ENCODE measurements at places on chromosomes 7 and 10. TPM values are rescaled to one million over a fixed set of nuclear protein-coding genes. Genes with fewer than 3 reads are reported as not detected.
A peak's percentile ranks its signal among the peaks of the same experiment; 100 is the strongest.

DNA sequence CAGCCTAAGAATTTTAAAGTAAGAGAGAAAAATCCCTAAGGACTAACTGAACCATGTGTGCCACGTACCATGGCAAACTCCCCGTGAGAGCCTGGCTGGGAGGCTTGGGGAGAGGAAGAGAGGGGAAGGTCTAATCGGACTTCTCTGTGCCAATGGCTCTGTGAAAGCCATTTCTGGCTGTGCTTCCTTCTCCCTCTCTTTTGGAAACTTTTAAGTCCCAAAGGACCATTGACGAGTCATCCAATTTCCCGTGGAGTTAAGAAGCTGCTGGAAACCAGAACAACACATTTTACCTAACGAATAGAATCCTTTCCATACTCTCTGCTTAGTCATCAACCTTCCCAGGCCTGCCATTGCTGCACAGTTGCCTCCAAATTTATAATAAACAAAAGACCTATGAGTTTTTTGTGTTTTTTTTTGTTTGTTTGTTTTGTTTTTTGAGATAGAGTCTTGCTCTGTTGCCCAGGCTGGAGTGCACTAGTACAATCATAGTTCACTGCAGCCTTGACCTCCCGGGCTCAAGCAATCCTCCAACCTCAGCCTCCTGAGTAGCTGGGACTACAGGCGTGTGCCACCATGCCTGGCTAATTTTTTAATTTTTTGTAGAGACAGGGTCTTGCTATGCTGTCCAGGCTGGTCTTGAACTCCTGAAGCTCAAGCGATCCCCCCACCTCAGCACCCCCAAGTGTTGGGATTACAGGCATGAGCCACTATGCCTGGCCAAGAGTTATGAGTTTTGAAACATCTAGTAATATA lies 13.2 kb downstream of the LAMB1 start:
- no peak for DNase-seq

- no peak for DNase-seq
Measured at GRCh38 chr10:124626759-124627380, 117.3 kb downstream of the FAM53B start.

DNA sequence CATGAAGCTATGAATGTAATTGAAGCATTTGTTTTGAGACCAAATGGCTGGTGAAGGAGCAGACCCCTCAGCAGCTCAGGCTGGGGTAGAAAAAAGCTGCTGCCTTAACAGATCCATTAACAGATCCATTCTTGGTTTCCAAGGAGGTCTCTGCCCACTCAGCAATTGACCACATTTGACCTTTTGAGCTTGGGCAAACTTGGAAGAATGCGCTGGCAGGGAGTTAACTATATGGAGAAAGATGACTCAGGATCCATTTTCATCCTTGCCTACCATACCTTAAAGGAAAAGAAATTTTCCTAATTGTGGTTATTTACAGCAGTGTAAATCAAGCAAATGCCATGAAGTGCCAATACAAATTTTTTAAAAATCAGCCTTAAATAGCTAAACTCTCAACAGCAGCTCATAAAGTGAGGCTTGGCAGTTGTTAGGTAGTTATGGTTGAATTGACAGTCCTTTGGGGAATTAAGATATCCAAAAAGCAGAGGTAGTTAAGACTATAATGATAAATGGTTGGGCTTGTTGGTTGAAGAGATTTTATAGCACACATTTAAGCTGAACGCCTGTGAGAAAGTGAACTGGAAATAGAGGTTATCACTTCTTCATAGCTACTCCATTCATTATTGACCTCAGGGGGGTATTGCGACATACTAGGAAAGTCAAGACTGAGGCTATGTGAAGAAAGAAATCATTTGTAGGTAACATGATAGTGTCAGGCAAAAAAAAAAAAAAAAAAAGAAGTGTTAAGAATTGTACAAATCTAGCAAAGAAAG lies 83.9 kb downstream of the MKX start:
- DNase-seq, result no peak

GRCh38 chr10:133405844-133406527 lies 12.0 kb downstream of the MTG1 start:
- DNase-seq, result no peak

DNA sequence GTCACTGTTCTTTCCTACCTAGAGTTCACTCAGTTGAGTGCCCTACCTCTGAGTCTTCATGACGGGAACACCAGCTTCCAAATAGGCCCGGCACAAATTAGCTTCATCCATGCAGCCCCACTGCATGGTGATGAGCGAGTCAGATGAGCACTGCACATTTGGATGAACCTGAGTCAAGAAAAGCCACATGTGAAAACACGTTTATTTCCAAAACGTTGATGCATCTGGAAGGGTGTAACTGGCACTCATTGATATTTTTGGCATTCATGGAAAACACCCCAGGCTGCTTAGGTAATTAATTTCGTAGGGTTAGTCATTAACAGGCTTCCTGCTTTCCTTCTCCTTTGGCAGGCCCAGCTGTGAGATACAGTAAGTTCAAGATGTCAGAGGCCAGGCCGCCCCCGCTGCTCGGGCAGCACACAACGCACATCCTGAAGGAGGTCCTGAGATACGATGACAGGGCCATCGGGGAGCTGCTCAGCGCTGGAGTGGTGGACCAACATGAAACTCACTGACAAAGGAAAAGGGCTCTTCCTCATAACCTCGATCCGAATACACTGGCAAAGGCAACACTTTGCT lies 725.2 kb downstream of the SUGCT start:
- DNase-seq, result no peak

GRCh38 chr10:33669904-33670303 lies 335.4 kb upstream of the NRP1 start:
- no peak for DNase-seq

DNA sequence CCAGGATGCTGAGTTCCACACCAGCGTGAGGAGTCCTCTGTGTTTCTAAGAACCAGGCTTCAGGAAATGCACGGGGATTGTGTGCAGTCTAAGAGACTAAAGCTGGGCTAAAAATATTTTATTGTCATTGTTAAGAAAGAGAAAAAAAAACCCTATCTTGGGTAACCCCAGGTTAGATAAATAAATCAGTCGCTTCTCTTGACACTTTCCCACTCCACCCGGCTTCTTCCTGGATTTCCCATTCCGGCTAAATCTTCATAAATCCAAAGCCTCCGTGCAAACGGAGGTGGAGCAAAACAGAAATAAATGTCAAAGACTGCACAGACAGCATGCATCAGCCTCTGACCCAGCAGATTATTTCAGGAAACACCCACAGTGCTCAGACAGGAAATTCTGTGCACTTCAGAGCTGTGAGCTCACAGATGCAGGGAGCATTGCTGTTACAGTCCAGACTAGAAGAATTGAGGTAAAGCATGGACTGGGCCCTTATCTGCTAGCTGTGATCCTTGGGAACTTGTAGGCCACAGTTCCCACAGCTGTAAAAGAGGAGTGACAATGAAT lies 44.8 kb upstream of the GRID1 start:
- peak; percentile 36 for DNase-seq

DNA sequence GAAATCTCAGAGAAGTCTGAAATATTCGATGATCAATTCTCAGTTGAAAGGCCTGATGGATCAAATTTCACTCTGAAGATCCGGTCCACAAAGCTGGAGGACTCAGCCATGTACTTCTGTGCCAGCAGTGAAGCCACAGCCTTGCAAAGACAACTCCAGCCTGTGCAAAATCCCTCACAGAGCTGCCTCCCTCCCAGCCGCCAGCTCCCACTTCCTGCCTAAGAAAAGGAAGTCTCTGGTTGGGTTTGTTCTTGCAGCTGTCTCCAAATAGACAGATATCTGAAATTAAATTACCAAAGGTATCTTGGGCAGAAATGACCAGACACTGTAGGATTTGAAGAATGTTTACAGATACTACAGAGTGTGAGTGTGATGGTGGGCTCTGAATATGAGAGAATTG lies 43.4 kb upstream of the PRSS58 start:
- DNase-seq, result no peak

GRCh38 chr7:66043681-66044497 lies 31.7 kb upstream of the ASL start:
- no peak for DNase-seq

DNA sequence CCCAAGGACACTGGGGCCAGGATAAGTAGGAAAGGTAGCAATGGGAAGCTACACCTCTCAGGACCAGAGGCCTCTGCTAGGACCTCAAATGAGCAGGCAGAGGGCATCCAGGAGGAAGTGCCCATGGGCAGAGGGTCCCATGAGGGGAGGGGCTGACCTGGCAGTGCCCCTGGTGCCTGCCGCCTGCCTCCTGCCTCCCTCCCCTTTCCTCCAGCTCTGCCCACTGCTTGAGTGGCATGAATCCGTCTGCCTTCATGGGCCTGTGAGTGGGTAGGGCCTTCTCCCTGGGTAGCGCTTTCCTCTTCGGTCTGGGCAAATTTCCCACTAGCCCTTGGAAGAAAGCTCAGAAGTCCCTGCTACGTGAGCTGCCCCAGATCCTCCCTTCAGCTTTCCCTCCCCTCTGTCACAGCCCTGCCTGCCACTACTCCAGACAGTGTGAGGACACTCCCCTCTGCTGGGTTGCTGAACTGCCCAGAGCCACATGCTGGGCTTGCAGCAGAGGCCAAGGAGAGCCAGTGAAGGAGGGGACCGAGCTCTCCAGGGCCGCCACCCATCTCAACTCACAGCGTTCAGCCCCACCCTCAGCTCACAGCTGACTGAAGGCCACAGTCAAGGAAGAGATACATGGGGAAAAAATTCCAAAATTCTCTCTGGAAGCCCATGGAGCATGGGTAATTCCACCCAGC lies 141.4 kb downstream of the ARHGAP22 start:
- peak; percentile 84 for DNase-seq

Gene ZC3HAV1L
- total RNA-seq, result not detected

Gene PIP
- total RNA-seq, result not detected

Measured in osteocyte (in vitro differentiated cells).